ENCODE measurements at places on chromosomes 6 and 20.
A peak's percentile ranks its signal among the peaks of the same experiment; 100 is the strongest.

DNA sequence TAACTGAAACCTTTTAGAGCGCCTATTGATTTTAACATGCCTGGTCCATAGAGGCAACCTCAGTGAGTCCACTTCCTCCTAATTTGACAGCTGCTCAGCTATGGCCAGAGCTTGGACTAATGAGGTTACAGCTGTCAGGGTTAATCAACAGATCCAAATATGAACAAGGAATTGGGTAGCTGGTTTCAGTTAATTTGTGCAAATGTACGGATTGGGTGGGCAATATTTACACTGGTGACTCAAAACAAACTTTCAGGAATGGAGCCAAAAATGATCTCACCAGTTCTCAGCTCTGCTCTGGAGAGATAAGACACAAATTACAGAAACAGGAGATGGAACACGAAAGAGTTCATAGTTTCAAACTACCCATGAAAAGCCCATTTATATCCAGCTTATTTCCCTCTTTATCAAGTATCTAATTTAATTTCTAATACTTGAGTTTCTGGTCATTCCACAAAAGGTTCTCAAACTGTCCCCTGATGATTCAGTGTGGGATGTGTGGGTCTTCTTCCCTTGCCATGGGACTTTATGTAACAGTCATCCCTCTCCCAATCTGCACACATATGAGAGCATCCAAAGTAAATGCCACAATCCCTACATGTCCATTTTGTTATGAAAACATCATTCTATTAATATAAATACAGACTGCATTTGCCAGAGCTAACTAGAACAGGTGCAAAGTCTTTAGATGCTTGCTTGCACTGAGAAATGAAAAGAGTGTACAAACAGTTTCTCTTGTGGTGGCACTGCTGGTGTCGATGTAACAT lies 149.9 kb downstream of the RPS12 start:
- peaks cover 2% of the 10 kb centered on the region for H3K4me1 ChIP-seq
- H3K36me3 ChIP-seq = no peaks in the 10 kb centered on the region
- no peak overlapping the region for H3K27ac ChIP-seq
- no peak for DNase-seq
- H3K27me3 ChIP-seq = no peaks in the 10 kb centered on the region
- no peak overlapping the region for H3K4me3 ChIP-seq

DNA sequence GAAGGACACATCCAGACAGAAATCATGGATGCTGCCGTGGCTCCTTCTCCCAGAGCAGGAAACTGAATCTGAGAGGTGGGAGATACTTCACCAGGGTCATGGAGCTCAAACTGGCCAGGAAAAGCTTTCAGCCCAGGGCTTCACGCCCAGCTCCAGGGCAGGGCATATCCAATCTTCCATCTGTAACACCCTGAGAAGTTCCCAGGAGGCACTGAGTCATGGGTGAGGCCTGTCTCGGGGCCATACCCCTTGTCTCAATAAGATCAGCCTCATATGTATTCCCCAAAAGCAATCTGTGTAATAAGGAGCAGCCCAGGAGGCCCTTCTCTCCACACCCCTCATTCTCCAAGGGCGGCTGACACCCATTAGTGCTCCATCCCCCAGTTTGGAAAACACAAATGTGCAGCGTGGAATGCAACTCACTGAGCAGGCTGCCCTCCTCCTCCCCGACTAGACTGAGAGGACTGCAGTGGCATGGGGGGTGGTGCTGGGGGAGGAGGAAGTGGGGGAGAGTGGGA lies 439.3 kb upstream of the SULF2 start:
- H3K27ac ChIP-seq = no peak overlapping the region
- no peaks in the 10 kb centered on the region for H3K4me1 ChIP-seq
- no peak overlapping the region for H3K4me3 ChIP-seq

GRCh38 chr6:53162606-53163005 lies 14.0 kb upstream of the GCM1 start:
- H3K27me3 ChIP-seq = no peaks in the 10 kb centered on the region
- H3K36me3 ChIP-seq = no peaks in the 10 kb centered on the region
- H3K4me3 ChIP-seq = no peak overlapping the region
- no peak overlapping the region for H3K27ac ChIP-seq
- no peaks in the 10 kb centered on the region for H3K4me1 ChIP-seq

- no peaks in the 10 kb centered on the region for H3K27me3 ChIP-seq
- peaks cover 2% of the 10 kb centered on the region for H3K36me3 ChIP-seq
- H3K4me3 ChIP-seq = no peak overlapping the region
Measured at GRCh38 chr6:121733234-121733633, 297.8 kb downstream of the GJA1 start.

DNA sequence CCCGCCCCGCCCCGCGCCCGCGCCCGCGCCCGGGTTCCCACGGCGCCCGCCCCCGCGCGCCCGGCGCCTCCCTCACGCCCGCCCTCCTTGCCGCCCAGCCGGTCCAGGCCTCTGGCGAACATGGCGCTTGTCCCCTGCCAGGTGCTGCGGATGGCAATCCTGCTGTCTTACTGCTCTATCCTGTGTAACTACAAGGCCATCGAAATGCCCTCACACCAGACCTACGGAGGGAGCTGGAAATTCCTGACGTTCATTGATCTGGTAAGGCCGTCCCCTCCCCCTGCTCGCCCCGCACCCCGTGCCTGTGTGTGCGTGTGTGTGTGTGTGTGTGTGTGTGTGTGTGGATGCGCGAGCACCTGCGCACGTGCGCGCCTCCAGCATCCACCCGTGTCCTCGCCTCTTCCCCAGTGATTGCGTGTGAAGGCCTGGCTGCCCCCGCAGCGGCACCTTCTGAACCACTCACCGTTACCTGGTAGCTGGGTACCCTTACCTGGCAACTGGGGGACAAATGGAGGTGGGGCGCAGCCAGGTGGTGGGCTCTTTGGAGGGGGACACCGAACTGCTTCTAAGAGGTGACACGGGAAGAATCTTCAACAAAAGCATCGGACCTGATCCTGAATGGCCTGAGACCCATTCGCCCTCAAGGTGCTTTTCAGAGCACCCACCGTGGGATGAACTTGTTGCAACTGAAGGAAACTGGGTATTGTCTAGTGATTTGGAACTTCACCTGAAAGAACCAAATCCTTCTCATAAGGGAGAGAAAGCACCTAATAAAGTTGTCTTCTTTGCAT lies at the start of gene AIG1:
TSS of gene AIG1 (plus strand) at position 84 of the 791 bp plus-strand sequence. CDS start at position 121, 37 bp downstream.
- H3K27me3 ChIP-seq = peaks cover 3% of the 10 kb centered on the region
- peaks cover 23% of the 10 kb centered on the region for H3K4me1 ChIP-seq
- H3K4me3 ChIP-seq = peak within 1 kb of the TSS; percentile 97
- H3K36me3 ChIP-seq = no peaks in the 10 kb centered on the region
- peak; percentile 55 for DNase-seq
- H3K27ac ChIP-seq = peak within 1 kb of the TSS; percentile 98

DNA sequence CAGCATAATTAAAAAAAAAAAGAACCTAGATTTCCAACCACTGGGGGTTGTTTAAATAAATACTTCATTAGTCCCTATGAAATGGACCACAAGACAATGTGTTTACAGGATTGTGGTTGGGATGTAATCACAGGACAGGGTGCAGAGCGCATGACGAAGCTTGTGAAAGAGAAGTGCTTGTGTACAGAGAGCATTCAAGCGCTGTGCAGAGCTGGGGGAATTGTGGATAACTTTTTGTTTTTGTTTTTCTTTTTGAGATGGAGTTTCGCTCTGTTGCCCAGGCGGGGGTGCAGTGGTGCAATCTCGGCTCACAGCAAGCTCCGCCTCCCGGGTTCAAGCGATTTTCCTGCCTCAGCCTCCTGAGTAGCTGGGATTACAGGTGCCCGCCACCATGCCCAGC lies 22.3 kb downstream of the LAMA5 start:
- no peaks in the 10 kb centered on the region for H3K27me3 ChIP-seq
- H3K27ac ChIP-seq = no peak overlapping the region
- no peak for DNase-seq
- H3K36me3 ChIP-seq = peaks cover 11% of the 10 kb centered on the region

DNA sequence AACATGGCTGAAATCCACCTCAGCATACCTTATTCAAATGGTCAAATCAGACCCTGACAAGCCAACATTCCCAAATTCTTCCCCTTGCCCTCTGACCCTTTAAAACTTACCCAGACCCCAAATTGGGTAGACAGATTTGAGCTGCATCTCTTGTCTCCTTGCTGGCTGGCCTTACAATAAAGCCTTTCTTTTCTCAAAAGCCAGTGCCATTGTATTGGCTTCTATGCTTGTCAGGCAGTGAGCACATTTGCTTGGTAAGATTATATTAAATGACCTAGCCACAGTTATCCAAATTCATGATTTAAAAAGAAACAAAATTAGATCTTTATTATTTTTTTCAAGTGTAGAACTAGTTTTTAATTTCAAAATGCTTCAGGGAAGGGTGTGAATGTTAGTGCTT lies 67.8 kb upstream of the FAM83B start:
- no peaks in the 10 kb centered on the region for H3K36me3 ChIP-seq
- no peak overlapping the region for H3K4me3 ChIP-seq
- H3K27me3 ChIP-seq = no peaks in the 10 kb centered on the region
- DNase-seq = no peak

DNA sequence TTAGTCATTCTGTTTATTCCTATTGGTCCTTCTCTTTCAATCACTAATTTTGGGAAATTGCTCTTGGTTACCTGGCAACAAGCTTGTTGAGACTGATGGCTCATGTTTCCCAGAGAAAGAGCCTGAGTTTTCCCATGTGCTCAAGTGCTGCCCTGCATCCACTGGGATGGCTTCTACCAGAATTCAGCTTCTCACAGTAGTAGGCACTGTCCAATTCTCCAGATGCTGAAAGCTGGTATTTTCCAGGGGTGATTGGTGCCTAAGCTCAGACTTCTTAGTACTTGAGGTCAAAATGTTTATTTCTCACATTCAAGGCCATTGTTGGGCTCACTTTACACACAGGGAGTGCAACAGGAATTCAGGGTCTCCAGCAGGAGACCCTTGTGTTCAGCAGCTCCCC lies 29.1 kb upstream of the SLC2A12 start:
- H3K4me3 ChIP-seq = no peak overlapping the region
- no peaks in the 10 kb centered on the region for H3K27me3 ChIP-seq
- no peak overlapping the region for H3K27ac ChIP-seq

- DNase-seq = no peak
- no peaks in the 10 kb centered on the region for H3K36me3 ChIP-seq
- no peak overlapping the region for H3K4me3 ChIP-seq
- peaks cover 25% of the 10 kb centered on the region for H3K4me1 ChIP-seq
- peak overlapping the region; percentile 75 for H3K27ac ChIP-seq
Measured at GRCh38 chr20:18032977-18033892, 24.5 kb downstream of the OVOL2 start.

DNA sequence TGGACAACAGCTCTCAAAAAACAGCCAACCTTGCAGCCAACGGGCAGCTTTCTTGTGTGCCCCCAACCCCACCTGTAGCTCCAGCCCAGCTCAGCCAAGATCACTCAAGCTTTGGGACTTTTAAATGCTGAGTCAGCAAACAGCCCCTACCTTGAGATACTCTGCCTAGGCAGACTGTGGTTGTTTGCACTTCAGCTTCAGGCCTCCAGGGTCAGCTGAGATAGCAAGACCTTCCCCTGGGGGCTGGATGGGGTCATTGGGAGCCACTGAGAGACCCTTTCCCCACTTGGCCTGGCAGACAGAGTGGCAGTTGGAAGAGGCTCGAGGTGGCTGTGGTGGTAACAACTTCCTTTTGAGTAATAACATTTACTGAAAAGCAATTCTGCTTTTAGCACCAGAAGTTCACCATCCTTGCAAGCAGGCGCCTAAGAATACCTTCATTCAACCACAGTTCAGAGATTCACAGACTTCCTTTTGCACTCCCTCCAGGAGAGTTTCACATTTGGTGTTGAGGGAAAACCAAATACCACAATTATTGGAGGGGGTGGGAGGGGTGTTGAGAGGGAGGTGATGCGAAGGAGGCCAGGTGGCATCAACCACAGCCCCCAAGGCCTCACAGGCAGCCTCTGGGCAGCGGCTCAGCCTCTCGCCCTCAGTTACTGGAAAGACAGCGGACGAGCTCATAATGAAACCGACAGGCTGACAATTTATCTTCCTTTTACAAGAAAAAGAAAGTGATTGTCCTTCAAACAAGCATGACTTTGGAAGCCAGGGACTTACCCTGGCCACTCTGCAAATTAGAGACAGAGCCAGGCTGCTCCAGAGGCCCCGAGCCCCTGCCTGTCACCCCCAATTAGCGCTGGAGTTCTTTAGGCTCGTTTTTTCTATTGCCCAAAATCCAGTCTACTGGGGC lies 148.1 kb downstream of the CEBPB start:
- peak overlapping the region; percentile 27 for H3K27ac ChIP-seq
- no peaks in the 10 kb centered on the region for H3K27me3 ChIP-seq
- DNase-seq = no peak
- peaks cover 36% of the 10 kb centered on the region for H3K4me1 ChIP-seq
- H3K36me3 ChIP-seq = no peaks in the 10 kb centered on the region
